ENCODE measurements at places on chromosomes 12 and 14. TPM values are rescaled to one million over a fixed set of nuclear protein-coding genes. Genes with fewer than 3 reads are reported as not detected.

LRRC9 gene
- not detected for total RNA-seq

KRT2 gene
- not detected for total RNA-seq

GUCY2C gene
- total RNA-seq: not detected

PTGER2 gene
- 0.34 TPM for total RNA-seq

DDX54 gene
- 49.0 TPM for total RNA-seq

OR4K1 gene
- not detected for total RNA-seq

TEX22 gene
- 0.17 TPM for total RNA-seq

SMCO2 gene
- 0.23 TPM for total RNA-seq

KRT5 gene
- total RNA-seq: 2.7 TPM

SYNDIG1L gene
- total RNA-seq: not detected

TAS2R20 gene
- total RNA-seq: 2.2 TPM

TSPAN19 gene
- under 0.01 TPM for total RNA-seq

OR4E1 gene
- not detected for total RNA-seq

LPAR5 gene
- not detected for total RNA-seq

ALKBH2 gene
- total RNA-seq: 8.0 TPM

TAS2R31 gene
- total RNA-seq: 6.8 TPM

CLEC1B gene
- total RNA-seq: not detected

CYP27B1 gene
- 0.47 TPM for total RNA-seq

NUAK1 gene
- total RNA-seq: 73.9 TPM

TAS2R50 gene
- 2.3 TPM for total RNA-seq

PTPN21 gene
- total RNA-seq: 7.3 TPM

All from dermis blood vessel endothelial cell (primary cell).